Aorta (tissue), 5 donors: ENCODE measurements at places on chromosomes 13 and 19.

DNA sequence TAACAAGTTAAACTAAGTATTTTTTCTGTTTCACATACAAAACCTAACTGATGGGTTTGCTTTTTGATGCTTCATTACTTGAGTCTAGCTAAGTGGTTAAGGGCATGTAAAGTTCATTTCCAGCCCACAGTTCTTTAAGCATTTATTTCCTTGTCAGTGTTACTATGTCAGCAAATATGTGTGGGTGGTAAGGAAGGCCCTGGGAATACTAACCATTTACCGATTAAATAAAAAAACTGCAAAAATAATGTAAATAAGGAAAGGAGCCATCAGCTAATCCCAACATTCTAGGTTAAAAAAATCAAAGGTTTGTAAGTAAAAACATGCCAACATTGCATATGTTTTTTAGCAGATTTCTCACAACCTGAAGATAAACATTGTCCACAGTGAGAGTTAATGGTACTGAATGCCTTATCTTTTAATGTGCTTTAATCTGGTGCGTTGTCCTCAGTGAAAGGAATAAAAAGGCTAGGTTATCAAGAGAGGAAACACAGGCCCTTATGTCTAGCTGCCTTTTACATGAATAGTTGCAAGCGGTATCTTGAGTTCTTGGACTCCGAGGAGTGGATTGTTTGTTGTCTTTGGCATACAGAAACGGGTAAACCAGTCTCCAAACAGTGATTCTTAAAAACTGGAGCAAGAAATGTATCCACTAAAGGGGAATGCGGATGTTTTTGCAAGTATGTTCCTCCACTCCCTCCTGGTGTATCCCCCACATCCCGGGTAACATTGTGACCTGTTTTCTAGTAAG lies 949.6 kb upstream of the SLC10A2 start:
- no peak for DNase-seq

GRCh38 chr19:38650911-38651584 lies 3.6 kb downstream of the ACTN4 start:
- DNase-seq: no peak

GRCh38 chr13:30998136-30999088 lies 66.0 kb downstream of the TEX26 start:
- DNase-seq: no peak

- DNase-seq: no peak
Measured at GRCh38 chr13:45439781-45440462, 21.7 kb upstream of the SLC25A30 start.
